Neural crest cell (in vitro differentiated cells): ENCODE measurements at places on chromosomes 1 and 21. TPM values are rescaled to one million over a fixed set of nuclear protein-coding genes. Genes with fewer than 3 reads are reported as not detected.

GRCh38 chr1:48018799-48019198 is 21.6 kb upstream of the TRABD2B start:
- peaks cover 27% of the 10 kb centered on the region for H3K27me3 ChIP-seq
- no peak overlapping the region for H3K4me3 ChIP-seq
- DNase-seq: no peak
- H3K36me3 ChIP-seq: no peaks in the 10 kb centered on the region

DNA sequence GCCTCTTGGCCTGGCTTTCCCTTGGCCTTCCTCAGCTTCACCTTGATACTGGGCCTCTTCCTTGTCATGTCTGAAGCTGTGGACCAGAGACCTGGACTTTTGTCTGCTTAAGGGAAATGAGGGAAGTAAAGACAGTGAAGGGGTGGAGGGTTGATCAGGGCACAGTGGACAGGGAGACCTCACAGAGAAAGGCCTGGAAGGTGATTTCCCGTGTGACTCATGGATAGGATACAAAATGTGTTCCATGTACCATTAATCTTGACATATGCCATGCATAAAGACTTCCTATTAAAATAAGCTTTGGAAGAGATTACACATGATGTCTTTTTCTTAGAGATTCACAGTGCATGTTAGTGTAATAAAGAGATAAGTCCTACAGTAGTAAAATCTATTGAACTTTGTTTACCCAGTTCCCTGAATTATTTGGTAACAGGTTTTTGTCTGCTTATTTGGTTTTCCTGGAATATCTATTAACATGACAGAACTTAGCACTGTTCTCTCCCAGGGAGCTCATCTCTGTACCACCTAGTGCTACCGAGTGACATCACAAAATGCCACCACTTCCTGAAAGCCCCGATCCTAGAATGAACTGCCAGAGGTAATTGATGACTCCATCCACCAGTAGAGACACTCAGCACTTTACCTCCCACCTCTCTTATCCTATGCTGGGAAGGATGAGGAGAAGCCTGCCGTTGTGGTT is 22.2 kb downstream of the UBE2T start:
- no peaks in the 10 kb centered on the region for H3K4me1 ChIP-seq
- no peak overlapping the region for H3K4me3 ChIP-seq
- H3K36me3 ChIP-seq: no peaks in the 10 kb centered on the region

- no peak overlapping the region for H3K4me3 ChIP-seq
- H3K27ac ChIP-seq: no peak overlapping the region
- no peaks in the 10 kb centered on the region for H3K4me1 ChIP-seq
- DNase-seq: no peak
Measured at GRCh38 chr1:53462193-53462592, 3.0 kb downstream of the DMRTB1 start.

Gene RAB25
- total RNA-seq: not detected in 2 replicates

GRCh38 chr1:29290414-29290985 is 54.2 kb downstream of the PTPRU start:
- no peaks in the 10 kb centered on the region for H3K4me1 ChIP-seq
- no peaks in the 10 kb centered on the region for H3K36me3 ChIP-seq
- H3K4me3 ChIP-seq: no peak overlapping the region
- no peaks in the 10 kb centered on the region for H3K27me3 ChIP-seq
- no peak for DNase-seq

GRCh38 chr1:188822248-188822647 is 1655.4 kb downstream of the BRINP3 start:
- H3K4me3 ChIP-seq: no peak overlapping the region
- no peaks in the 10 kb centered on the region for H3K36me3 ChIP-seq
- H3K4me1 ChIP-seq: peaks cover 2% of the 10 kb centered on the region
- no peaks in the 10 kb centered on the region for H3K27me3 ChIP-seq

DNA sequence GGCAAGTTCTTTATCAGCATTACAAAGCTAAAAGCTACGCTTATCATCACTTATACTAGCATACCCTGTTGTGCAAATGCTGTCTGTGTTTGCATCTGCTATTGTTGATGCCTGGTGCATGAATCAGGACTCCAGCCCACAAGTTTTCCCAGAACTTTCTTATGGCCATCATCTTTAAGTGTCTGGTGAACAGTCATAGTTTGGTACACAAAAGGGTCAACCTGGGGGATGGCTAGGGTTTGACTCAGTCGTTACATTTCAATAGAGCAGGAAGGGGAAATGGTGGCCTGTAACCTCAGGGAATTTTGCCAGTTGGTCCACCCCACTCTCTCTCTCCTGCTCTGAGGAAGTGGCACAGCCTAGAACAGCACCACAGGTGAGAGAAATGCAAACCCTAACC is 35.4 kb downstream of the SELL start:
- H3K4me3 ChIP-seq: no peak overlapping the region
- peaks cover 8% of the 10 kb centered on the region for H3K4me1 ChIP-seq
- H3K27me3 ChIP-seq: peaks cover 47% of the 10 kb centered on the region
- no peak overlapping the region for H3K27ac ChIP-seq
- H3K36me3 ChIP-seq: no peaks in the 10 kb centered on the region

DNA sequence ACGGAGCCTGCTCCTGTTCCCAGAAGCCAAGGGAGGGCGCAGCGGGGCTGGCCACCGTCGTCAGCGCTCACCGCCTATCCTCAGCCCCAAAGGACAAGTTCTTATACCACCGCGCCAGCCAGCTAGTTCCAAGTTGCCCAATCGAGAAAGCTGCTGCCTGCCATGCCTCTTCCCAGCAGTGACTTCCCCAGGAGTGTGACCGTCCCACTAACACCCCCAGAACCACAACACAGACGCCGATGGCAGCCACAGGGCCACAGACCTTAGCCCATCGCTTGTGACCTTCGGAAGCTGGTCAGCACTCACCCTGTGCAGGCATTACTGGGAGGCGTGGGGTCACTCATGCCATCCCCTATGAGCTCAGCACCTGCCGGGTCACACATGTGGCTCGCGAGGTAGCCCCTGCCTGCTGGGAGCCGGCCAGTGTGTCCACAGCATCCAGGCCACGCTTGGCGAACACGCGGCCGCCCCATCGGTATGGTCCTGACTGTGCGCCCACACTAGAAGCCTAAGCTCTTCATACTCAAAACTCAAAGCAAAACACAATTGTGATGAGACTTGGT is 20.1 kb downstream of the NADK start:
- no peak for DNase-seq
- no peaks in the 10 kb centered on the region for H3K27me3 ChIP-seq
- H3K4me1 ChIP-seq: peaks cover 5% of the 10 kb centered on the region
- peaks cover 3% of the 10 kb centered on the region for H3K36me3 ChIP-seq
- no peak overlapping the region for H3K27ac ChIP-seq

Gene LRRIQ3
- 0.35 and 0.57 TPM in 2 replicates for total RNA-seq

DNA sequence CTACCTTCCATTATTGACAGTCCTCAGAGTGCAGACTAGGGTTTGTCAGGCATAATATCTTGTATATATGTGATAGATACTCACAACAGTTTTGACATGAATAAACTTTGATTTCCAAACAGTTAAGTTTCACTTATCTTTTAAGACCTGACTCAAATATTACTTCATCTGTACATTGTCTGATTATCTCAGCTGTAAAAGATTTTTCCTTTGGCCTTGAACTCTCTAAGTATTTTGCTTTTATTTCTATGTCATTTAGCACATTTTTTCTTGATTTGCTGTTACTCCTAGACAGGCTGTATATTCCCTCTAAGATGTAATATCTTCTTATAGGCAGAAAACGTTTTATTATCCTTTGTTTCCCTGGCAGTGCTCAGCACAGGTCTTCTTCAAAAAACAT is 65.6 kb upstream of the DMRTA2 start:
- no peak for DNase-seq
- no peak overlapping the region for H3K27ac ChIP-seq
- no peak overlapping the region for H3K4me3 ChIP-seq
- peaks cover 16% of the 10 kb centered on the region for H3K36me3 ChIP-seq
- no peaks in the 10 kb centered on the region for H3K4me1 ChIP-seq

GRCh38 chr1:106049595-106049994 is 1006.9 kb upstream of the PRMT6 start:
- no peaks in the 10 kb centered on the region for H3K27me3 ChIP-seq
- no peaks in the 10 kb centered on the region for H3K4me1 ChIP-seq
- no peak overlapping the region for H3K4me3 ChIP-seq
- DNase-seq: no peak
- no peak overlapping the region for H3K27ac ChIP-seq
- H3K36me3 ChIP-seq: no peaks in the 10 kb centered on the region

Gene PGBD2
- 9.7 and 10.8 TPM in 2 replicates for total RNA-seq
